Activated naive CD8-positive, alpha-beta T cell treated with anti-CD3 and anti-CD28 coated beads, Interleukin-2, amount 10 ng/mL, durations not matched to agents 7 days and 5 days (primary cell): ENCODE measurements at places on chromosomes 12 and 14. TPM values are rescaled to one million over a fixed set of nuclear protein-coding genes. Genes with fewer than 3 reads are reported as not detected.

Gene SLCO1B1
- not detected for total RNA-seq

DNA sequence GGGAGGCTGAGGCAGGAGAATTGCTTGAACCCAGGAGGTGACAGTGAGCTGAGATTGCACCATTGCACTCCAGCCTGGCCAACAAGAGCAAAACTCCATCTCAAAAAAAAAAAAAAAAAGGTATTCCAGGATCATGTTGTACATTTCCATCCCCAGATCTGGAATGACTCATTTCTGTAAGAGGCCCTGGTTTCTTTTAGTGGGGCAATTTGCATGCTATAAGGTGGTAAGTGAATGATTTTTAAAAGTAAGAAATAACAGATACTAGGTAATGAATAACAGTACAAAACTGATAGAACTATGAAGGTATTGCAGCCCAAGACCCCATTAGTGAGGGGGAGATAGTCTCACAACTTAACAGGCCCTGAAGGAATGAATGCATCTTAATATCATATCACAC is 17.7 kb upstream of the ADCK1 start:
- DNase-seq: no peak

GRCh38 chr12:67442347-67442841 is 173.2 kb downstream of the CAND1 start:
- no peak for DNase-seq

GRCh38 chr14:69708049-69708448 is 58.9 kb upstream of the SRSF5 start:
- no peak for DNase-seq

DNA sequence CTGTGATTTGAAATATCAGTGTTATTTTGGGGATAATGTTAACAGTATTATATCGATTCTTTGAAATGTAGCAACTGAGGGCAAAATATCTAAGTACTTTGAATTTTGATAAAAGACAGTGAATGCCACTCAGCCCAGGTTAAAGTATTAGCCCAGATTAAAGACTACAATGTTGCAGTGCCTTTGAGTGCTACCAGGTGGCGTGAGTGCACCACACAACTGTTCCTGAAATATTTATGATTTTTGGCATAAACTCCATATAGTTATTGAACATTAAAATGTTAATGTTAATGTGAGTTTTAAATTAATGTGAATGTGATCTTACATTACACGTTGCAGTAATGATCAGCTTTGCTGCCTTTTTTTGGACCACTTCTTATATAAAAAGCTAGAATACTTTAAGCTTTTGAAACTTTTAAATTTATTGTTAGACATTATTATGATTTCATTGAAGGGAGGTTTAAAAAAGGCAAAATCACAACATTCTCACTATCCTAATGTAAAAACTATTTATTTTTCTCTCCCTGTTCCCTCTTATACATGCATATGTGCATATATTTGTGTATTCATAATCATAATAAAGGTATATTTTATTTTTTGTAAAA is 22.5 kb downstream of the MRPS35 start:
- DNase-seq: no peak

DNA sequence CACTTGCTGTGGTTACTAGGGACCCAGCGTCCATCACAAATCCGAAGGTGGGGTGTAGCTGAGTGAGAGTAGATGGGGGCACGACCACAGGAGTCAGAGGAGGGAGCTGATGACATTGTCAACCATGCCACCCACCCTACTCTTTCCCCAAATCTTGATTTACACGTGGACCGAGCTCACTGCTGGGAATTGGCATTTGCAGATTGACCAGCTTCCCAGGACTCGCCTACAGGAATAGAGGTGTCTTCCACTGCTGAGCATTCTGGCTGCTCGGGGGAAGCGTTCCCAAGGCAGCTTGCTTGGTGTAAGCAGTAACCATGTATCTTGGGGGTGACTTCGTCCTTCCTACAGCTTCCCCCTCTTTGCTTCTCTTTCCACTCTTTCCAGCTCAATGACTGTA is 353 bp upstream of the PTPRR start:
- DNase-seq: no peak

DNA sequence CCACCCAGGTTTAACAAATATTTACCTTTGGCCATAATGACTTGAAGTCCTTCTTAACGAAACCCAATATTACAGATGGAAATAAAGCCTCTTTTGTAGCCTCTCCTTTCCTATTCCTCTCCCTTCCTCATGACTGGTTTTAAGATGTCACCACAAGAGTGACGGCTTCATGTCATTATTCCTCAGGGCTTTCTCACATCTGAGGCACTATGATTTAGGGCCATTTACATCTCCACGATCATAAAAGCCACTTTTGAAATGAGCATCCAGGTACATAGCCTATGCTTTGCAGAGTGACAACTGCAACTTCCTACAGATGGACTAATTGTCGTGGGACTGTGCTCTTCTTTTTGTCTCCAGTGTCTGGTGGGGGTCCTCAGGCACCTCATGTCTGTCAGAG is 32.3 kb upstream of the DACT1 start:
- DNase-seq: no peak
